Mesothelial cell of epicardium (in vitro differentiated cells): ENCODE measurements at places on chromosomes 12 and 14. TPM values are rescaled to one million over a fixed set of nuclear protein-coding genes. Genes with fewer than 3 reads are reported as not detected.

The ENTPD5 gene
- total RNA-seq, result 16.2 to 17.8 TPM (median 16.9 TPM) in 3 replicates

The INHBE gene
- total RNA-seq, result 0.09 TPM in 1 of 3 replicates, not detected in the others

The LGR5 gene
- 0.40 to 0.54 TPM (median 0.43 TPM) in 3 replicates for total RNA-seq

The PSMB11 gene
- 0.09 TPM in 1 of 3 replicates, not detected in the others for total RNA-seq

The DENND5B gene
- 27.1 to 27.7 TPM (median 27.2 TPM) in 3 replicates for total RNA-seq

The SCNN1A gene
- total RNA-seq, result 20.1 to 21.5 TPM (median 20.3 TPM) in 3 replicates

GRCh38 chr14:55448141-55448614, 7.8 kb upstream of the TBPL2 start:
- H3K27ac ChIP-seq, result peak overlapping the region; percentile 84
- H3K4me1 ChIP-seq, result peaks cover 26% of the 10 kb centered on the region
- H3K4me3 ChIP-seq, result no peak overlapping the region
- no peak for DNase-seq
- H3K27me3 ChIP-seq, result no peaks in the 10 kb centered on the region

GRCh38 chr14:102694530-102695166, 82.6 kb upstream of the TRAF3 start:
- no peak overlapping the region for H3K27ac ChIP-seq
- H3K36me3 ChIP-seq, result peaks cover 2% of the 10 kb centered on the region
- no peak overlapping the region for H3K4me3 ChIP-seq
- no peak for DNase-seq
- no peaks in the 10 kb centered on the region for H3K27me3 ChIP-seq

GRCh38 chr14:50398189-50398580, 1.5 kb upstream of the CDKL1 start:
- peaks cover 34% of the 10 kb centered on the region for H3K4me1 ChIP-seq
- no peak for DNase-seq
- no peaks in the 10 kb centered on the region for H3K36me3 ChIP-seq
- H3K27ac ChIP-seq, result no peak overlapping the region
- H3K27me3 ChIP-seq, result peaks cover 16% of the 10 kb centered on the region

DNA sequence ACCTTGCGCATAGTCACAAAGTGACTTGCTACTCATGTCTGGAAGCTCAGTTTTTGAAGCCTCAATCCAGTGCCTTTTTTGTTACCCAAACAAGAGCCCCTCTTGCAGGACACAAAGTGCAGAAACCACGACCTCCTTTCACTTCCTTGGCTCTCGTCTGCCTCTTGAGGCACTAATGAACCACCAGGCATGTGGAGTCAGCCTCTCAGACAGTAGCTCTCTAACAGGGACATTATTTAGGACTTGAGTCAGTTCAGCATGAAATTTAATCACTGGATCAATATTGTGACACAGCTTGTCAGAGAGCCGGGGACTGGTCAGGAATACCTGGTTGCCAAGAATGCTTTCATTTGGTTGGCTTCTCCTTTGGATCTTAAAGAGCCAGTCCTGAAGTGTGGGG, 46.7 kb downstream of the HSPB8 start:
- no peak for DNase-seq
- no peaks in the 10 kb centered on the region for H3K4me1 ChIP-seq
- no peak overlapping the region for H3K4me3 ChIP-seq
- no peaks in the 10 kb centered on the region for H3K36me3 ChIP-seq

- peak within 1 kb of the TSS; percentile 88 for H3K4me3 ChIP-seq
- H3K4me1 ChIP-seq, result peaks cover 42% of the 10 kb centered on the region
Measured at GRCh38 chr12:122895704-122896636, at the start of gene VPS37B. TSS of gene VPS37B (minus strand) at chr12:122896124. CDS start at chr12:122896062, 62 bp downstream.

DNA sequence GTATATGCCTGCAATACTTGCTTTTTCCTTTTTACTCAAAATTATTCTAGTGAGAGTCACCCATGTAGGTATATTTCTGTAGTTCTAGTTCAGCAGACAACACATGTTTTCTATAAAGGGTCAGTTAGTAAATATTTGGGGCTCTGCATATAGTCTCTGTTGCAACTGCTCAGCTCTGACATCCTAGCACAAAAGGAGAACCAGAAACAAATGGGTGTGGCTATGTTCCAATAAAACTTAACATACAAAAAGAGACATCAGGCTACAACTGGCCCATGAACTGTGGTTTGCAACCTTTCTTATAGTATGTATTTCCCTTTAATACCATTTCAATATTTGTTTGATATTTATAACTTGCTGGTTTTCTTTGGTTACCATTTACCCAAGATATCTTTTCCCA, 11.9 kb downstream of the NT5DC3 start:
- no peak overlapping the region for H3K27ac ChIP-seq
- peaks cover 9% of the 10 kb centered on the region for H3K4me1 ChIP-seq
- no peaks in the 10 kb centered on the region for H3K36me3 ChIP-seq
- H3K4me3 ChIP-seq, result no peak overlapping the region
- no peak for DNase-seq

GRCh38 chr12:114779186-114779585, 95.2 kb upstream of the TBX3 start:
- H3K27me3 ChIP-seq, result no peaks in the 10 kb centered on the region
- peak overlapping the region; percentile 40 for H3K27ac ChIP-seq

DNA sequence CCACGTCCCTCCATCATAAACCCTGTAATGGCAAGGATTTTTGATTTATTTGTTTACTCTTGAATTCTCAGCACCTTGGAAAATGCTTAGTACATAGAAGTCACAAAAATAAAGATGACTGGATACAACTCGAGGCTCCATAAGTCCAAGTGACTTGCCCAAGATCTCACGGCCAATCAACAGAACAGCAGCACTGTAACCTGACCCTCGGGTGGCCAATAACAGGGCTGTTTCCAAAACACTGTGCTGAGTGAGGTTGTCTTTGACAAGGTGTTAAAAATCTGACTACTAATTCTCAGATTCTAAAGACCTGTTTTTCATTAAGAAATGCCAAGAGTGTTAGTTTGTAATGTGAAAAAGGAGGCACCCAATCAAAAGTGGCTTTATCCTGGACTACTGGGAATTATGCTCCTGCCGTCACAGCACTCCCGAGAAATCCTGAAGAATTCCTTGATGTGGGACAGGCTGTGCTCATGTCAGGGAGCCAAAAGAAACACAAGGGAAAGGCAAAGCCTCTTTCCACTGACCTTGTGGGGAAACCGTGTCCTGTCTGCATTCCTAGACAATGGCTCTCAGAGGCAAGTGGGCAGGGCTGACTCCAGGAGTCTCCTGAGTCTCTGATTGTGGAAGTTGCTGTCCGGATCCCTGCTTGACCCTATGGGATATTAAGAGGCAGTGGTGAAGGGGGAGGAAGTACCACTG, 204.7 kb upstream of the PELI2 start:
- H3K4me1 ChIP-seq, result no peaks in the 10 kb centered on the region
- no peak for DNase-seq
- no peaks in the 10 kb centered on the region for H3K36me3 ChIP-seq

GRCh38 chr12:89433634-89434033, 81.3 kb upstream of the DUSP6 start:
- peaks cover 3% of the 10 kb centered on the region for H3K4me1 ChIP-seq
- DNase-seq, result no peak
- H3K4me3 ChIP-seq, result no peak overlapping the region
- no peaks in the 10 kb centered on the region for H3K27me3 ChIP-seq
- H3K36me3 ChIP-seq, result peaks cover 17% of the 10 kb centered on the region

DNA sequence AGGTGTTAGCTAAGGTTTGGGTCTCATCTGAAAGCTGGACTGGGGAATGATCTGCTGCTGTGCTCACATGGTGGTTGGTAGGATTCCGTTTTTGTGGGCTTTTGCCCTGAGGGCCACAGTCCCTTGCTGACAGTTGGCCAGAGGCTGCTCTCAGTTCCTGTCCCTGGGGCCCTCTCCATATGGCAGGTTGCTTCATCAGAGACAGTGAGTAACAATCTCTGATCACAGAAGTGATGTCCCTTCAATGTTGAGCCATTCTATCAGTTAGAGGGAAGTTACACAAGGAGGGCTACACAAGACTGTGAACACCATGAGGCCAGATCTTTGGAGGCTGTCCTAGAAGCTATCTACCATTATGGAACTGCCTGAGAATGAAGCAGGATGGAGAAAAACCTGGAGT, 137.2 kb downstream of the AACS start:
- H3K36me3 ChIP-seq, result no peaks in the 10 kb centered on the region
- no peaks in the 10 kb centered on the region for H3K4me1 ChIP-seq
- H3K27ac ChIP-seq, result no peak overlapping the region
- H3K4me3 ChIP-seq, result no peak overlapping the region

DNA sequence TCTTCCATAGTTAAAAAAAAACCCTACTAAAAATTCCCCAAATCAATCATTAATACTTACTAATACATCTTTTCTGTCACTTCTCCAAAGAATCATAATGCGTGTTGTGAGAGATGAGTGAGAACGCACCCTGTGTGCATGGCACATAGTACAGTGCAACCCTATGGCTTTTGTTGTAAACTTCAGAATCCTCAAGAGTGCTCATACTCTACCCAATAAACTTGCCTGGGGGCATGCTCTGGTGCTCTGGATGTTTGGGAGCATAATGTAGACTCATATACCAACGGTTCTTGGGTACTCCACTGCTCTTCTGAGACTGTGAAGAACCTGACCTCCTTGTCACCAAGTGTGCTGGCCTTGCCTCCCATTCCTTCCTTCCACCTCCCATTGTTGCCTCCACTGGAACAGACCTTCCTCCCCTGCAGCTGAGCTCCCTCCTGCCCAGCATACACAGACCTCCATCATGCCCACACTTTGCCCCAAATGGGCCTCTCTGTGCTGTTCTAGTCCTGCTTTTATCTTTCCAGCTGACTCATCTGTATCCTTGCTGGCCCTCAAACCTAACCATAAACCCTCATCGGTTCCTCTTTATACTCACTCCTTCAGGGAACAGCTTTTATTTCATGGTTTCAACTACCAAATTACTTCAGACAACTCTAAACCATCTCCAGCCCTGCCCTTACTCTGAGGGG, 8.9 kb downstream of the DCP1B start:
- peaks cover 19% of the 10 kb centered on the region for H3K36me3 ChIP-seq
- no peak overlapping the region for H3K27ac ChIP-seq
- H3K4me3 ChIP-seq, result no peak overlapping the region
- H3K27me3 ChIP-seq, result no peaks in the 10 kb centered on the region
- H3K4me1 ChIP-seq, result peaks cover 1% of the 10 kb centered on the region

- no peaks in the 10 kb centered on the region for H3K36me3 ChIP-seq
- H3K4me3 ChIP-seq, result no peak overlapping the region
- H3K27ac ChIP-seq, result no peak overlapping the region
- H3K27me3 ChIP-seq, result peaks cover 43% of the 10 kb centered on the region
- H3K4me1 ChIP-seq, result no peaks in the 10 kb centered on the region
Measured at GRCh38 chr12:94240171-94240570, 91.8 kb downstream of the PLXNC1 start.

DNA sequence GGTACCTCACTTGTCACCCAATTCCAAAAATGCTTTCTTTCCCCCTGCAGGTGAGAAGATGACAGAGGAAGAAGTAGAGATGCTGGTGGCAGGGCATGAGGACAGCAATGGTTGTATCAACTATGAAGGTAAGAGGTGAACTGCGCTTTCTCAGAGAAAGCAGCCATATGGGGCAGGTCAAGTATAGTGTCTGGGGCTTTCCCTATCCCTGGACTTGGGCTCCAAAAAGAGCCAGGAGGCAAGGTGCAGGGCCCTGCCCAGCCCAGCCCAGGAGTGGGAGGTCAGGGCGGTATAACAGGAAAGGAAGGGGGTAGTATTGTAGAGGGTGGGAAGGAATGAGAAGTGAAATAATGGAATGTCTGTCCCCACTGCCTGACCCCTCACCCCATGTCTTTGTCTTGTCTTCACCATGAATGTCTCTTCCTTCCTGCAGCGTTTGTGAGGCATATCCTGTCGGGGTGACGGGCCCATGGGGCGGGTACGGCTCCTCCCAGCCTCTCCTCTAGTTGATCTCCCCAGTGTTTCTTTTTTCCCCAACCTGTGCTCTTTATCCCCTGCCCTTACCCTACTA, 2.1 kb downstream of the MYL6 start:
- no peak for DNase-seq
- H3K36me3 ChIP-seq, result peaks cover 31% of the 10 kb centered on the region
- peaks cover 35% of the 10 kb centered on the region for H3K4me1 ChIP-seq
- no peaks in the 10 kb centered on the region for H3K27me3 ChIP-seq
- peak overlapping the region; percentile 96 for H3K27ac ChIP-seq
